ENCODE measurements at places on chromosomes 5 and 9. TPM values are rescaled to one million over a fixed set of nuclear protein-coding genes. Genes with fewer than 3 reads are reported as not detected.
A peak's percentile ranks its signal among the peaks of the same experiment; 100 is the strongest.

DNA sequence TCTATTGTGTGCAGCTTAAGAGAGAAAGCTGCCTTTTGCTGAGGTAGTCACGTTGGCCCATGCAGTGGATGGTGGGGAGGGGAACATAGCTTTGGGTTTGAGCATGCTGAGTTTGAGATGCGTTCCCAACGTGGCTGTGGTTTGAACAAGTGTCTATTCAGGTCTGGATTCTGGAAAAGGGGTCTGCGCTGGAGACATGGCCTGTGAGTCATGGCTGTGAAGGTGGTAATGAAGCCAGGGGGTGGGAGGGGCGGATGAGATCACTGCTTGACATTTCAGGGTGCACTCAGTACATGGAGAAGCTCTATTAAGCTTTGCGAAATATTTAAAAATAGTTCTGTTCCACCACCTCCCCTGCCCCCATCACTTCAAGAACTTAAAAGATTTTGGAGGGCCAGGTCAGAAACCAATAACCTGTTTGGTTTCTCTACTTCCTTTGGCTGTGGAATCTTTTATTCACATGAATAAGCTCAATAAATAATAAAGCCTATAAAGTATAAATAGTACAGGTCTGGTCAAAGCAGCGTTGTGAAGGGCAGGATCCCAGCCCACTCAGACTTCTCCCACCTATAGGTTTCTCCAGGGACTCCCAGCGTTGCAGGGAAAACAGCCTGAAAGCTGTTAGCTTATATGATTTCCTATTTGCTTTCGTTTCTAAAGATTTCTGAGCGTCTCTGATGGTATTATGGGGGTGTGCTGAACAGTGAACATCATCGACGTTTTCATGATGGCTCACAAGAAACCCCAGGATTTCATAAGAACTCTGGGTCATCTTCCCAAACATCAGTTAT, 189.9 kb downstream of the NSG2 start:
- DNase-seq: peak; percentile 32

- no peak for DNase-seq
Observed at GRCh38 chr5:143373076-143373475, 30.4 kb downstream of the NR3C1 start.

GRCh38 chr5:142527234-142527633, 158.7 kb downstream of the FGF1 start:
- DNase-seq: peak; percentile 31

Gene FOXD4L5
- total RNA-seq: 0.07 TPM

All from M059J (cell line).